ENCODE measurements at places on chromosomes 5 and 9.

GRCh38 chr9:33719581-33720374 lies 75.6 kb upstream of the PRSS3 start:
- no peak for DNase-seq

- DNase-seq: no peak
Observed at GRCh38 chr9:13100914-13101572, 178.4 kb downstream of the MPDZ start.

GRCh38 chr5:35938568-35939227 lies at the start of gene CAPSL:
Gene CAPSL (minus strand): TSS chr5:35938622. CDS start chr5:35921120, 17,502 bp downstream.
- peak; percentile 14 for DNase-seq

DNA sequence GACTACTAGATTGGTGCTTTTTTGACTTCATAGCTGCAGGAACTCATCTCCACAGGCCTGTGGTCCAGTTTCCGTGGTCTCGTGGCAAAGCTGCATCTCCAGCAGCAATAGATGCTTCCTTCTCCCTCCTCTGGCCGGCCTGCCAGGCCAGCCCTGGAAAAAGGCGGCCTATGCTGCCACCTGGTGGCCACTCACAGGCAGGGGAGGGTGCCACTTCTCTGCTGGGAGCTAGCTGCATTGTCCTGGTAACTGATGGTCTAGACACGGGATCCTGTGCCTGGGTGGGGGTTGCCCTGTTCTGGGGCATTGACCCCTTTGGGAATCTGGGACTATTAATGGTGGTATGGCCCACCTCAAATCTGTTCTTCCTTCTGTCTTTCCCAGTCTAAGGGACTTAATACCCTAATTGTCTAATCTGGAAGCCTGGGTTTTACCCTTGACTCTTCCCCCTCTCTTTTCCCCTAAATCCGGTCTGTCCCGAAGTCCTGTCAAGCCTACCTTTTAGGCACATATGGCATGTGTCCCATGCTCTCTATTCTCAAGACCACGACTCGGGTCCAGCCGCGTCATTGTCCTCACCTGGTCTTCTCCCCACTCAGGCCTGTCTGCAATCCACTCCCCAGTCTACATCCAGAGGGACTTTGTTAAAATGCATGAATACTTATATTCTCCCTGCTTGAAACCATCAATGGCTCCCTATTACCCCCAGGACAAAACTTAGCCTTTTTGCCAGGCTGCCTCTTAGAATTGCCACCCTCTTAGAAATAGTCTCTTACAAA lies 20.1 kb upstream of the PTGS1 start:
- peak; percentile 81 for DNase-seq

DNA sequence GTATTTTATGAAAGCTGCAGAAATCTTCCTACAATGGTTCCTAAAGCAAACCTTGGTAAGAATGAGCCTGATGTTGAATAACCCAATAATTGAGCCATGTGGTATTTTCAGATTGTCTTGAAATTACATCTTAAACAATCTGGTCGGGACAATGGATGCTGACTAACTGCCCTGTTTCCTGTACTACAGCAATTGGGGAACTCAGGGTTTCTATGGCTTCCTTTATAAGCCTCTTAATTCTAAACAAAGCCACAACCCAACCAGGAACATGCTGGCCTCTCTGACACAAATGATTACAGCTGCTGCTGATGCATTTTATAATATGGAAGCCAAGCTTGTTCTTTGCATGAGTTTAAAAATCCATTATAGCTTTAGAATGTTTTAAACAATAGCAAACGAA lies 30.2 kb downstream of the PTPN3 start:
- no peak for DNase-seq

- DNase-seq: no peak
Observed at GRCh38 chr5:123456242-123456641, 33.0 kb upstream of the CEP120 start.

- no peak for DNase-seq
Observed at GRCh38 chr9:76886318-76886717, 19.6 kb downstream of the PRUNE2 start.

DNA sequence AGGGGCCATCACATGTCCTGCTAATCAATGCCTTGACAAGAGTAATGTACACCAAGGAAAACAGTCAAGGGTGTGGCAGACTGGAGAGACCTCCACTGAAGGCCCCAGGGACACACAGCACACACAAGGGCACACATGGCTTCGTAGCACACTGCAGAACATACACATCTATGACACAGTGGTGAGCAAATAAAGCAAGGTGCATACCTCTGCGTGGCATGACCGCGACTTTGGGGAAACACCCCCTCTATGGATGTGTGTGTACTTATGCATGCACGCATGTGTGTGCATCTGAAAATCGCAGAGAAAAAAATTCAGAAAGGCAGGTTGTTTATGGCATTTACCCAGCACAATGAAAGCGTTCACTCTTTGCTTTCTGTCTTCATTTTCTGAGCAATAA lies 20.5 kb downstream of the SEMA4D start:
- no peak for DNase-seq

DNA sequence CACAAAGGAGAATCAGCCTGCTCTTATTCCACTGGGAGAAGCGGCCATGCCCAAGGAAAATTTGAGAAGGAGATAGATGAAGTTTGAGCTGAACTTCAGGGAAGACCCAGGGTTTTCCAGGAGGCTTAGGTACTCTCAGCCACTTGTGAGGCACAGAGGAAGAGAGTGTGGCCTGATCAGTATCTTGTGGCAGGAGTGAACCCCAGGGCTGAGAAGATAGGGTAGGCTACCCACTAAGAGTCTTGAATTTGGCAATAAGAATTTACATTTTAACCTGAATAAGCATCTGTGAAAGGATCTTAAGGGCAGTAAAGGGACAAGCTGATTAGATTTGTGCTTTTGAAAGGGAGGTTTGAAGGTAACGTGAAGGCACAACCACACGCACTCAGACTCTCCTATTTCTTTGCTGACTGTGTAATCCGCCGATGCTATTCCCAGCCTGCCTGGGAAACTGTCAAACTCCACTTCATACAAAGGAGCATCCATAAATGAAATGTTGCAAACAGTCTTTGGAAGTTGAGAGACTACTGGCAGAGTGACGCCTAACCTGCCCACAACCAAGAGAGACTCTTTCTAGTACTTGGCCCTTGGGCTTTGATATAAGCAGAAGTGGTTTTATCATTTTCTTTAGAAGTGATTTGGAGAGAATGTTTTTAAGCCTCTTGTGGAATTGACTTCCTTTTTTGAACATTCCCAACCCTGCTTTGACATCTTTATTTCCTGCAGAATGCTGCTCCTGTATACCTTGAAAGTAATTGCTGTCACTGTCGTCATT lies 108.2 kb upstream of the VCAN start:
- DNase-seq: no peak

GRCh38 chr5:41010572-41010971 lies 60.6 kb downstream of the MROH2B start:
- DNase-seq: no peak

GRCh38 chr9:103014242-103014641 lies 19.1 kb downstream of the CYLC2 start:
- DNase-seq: no peak

- no peak for DNase-seq
Observed at GRCh38 chr9:106023455-106023854, 329.1 kb downstream of the TMEM38B start.

DNA sequence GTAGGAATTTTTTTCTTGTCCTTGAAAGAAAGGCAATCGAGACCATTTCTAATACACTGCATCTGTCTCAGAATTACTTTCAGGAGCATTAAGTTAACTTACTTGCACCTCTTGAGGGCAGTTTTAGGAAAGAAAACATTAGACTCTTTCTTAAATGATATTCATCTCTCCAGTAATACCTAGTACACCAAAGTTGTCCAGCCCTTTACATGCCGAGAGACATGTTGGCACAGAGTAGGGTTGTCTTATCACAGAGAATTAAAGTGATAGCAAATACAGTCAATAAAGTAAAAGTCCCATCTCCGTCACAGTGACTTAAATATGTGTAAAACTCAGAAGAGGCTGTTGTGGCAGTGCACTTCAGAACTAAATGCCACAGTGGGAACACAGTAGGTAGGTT lies 154.3 kb upstream of the KCNN2 start:
- no peak for DNase-seq

Measured in KG1 (cell line).